Naive thymus-derived CD4-positive, alpha-beta T cell (primary cell): ENCODE measurements at places on chromosomes 7 and 10. TPM values are rescaled to one million over a fixed set of nuclear protein-coding genes. Genes with fewer than 3 reads are reported as not detected.

DNA sequence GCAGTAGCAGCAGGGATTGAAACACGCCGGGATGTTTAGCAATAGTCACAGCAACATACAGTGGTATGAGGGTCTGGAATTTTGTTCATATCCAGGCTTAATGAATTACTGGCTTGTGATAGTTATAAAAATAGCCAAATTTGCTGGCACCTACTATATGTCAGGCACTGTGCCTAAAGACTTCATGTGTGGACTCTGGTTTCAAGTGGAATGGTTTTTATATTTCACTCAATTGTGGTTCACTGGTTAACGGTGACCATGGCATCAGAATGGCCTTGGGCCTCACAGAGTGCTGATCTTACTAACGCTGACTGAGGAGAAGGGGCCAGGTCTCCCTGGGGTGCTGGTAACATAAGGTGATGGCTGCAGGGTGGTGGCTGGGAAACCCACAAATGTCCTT is 55.7 kb downstream of the CELF2 start:
- DNase-seq: no peak

The PRKCQ gene
- total RNA-seq: 63.7 and 65.8 TPM in 2 replicates

DNA sequence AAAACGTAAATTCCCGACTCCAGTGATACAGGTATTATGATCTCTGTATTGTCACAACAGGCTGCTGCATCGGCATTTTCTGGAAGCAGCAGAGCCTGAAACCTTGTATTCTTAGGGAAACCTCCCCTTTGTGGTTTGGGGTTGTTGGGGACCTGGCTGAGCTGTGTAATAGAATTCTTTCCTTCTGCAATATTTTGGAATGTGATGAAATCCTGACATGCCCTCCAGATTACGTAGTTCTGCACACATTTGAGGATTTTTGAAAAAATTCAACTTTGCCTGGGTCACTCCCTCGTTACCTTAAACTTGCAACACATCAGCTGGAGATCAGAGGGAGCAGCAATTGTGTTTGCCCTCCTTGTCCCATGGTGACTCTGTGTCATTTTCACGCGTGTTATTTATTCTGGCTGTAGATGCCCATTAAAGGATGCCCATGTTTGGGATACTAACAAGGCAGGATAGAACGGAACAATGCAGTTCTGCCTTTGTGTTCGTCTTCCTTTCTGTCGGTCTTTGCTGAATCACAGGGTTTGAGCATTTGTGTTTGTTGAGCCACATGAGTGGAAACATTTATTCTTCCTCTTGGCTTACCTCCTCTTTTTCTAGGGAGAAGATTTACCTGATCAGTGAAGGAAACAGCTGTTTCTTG is 181.7 kb downstream of the TCF7L2 start:
- no peak for DNase-seq

The NUTM2A gene
- total RNA-seq: 1.9 TPM

GRCh38 chr10:106440355-106440754 is 724.2 kb downstream of the SORCS1 start:
- DNase-seq: no peak
